Panc1 (cell line): ENCODE measurements at places on chromosomes 16 and 17. TPM values are rescaled to one million over a fixed set of nuclear protein-coding genes. Genes with fewer than 3 reads are reported as not detected.

PKMYT1 gene
- total RNA-seq, result 105 TPM

SLC5A2 gene
- total RNA-seq, result 0.15 TPM

ASPA gene
- total RNA-seq, result not detected

MT1G gene
- total RNA-seq, result 2.2 TPM

DNAI2 gene
- not detected for total RNA-seq
